ENCODE measurements at places on chromosomes 2 and 18.

DNA sequence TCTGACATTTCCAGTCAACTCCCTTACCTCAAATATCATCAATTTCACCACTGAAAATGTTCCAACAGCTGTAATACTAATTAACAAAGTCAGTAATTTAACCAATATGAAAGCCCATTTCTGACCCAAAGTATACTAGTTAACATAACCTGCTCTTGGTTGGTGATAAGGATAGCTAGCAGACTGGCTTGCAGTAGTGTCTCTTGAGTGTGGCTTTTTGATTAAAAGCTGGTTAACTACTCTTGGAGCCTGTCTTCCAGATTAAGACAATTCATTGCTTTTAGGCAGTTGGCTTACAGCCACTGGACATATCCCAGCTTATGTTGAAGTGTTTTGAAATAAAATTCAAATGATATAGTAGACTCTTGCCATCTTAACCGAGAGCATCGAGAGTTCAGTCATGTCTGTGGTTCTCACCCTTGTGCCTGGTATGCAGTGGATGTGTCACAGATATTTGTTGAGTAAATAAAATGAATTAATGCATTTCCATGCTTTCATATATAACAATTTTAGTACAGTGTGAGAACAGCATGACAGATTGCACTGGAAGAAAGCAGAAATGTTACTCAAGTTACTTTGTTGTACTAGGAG is 158.1 kb downstream of the TANC1 start:
- DNase-seq = no peak

DNA sequence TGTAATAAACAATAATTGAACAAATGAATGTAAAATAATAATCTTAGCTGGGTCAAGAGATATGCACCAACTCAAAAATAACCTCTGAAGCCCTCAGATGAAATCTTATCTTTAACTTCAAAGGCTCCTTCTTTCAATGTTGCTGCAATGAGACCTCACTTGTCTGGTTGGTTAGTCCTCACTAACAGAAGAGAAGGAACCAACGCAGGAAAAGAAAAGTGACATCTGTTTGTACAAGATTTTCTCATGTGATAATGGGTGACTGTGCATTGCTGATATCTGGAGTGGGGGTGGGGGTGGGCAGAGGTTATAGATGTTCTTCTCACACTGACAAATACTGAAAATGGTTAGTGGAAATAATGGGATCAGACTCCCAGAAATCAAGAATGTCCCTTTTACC is 2.6 kb downstream of the SCN7A start:
- DNase-seq = no peak

DNA sequence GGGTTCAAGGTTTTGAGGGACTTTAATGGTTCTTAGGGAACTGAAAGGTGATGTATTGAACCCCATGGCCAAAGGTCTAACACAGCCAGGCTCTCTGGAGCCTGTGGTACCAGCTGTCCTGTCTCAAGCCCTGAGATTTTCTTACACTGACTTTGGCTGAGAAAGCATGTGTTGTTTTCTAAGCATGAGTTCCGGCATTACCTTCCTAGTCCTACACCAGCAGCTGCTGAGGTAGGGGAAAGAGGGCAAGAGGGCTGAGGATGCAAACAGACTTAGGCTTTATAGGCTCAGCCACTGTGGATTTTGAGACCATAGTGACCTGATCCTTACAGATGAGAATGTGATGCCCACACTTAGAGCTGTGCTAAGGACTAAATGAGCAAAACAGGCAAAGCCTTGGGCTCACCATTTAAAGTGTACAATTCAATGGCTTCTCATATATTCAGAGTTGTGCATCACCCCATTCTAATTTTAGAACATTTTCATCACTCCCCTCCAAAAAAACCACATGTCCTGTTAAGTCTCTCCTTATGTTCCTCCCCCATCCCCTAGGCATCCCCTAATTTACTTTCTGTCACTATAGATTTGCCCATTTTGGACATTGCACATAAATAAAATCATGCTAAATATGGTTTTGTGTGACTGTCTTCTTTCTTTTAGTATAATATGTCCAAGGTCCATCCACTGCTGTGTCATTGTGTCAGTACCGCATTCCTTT is 99.7 kb upstream of the OTOS start:
- DNase-seq = no peak

DNA sequence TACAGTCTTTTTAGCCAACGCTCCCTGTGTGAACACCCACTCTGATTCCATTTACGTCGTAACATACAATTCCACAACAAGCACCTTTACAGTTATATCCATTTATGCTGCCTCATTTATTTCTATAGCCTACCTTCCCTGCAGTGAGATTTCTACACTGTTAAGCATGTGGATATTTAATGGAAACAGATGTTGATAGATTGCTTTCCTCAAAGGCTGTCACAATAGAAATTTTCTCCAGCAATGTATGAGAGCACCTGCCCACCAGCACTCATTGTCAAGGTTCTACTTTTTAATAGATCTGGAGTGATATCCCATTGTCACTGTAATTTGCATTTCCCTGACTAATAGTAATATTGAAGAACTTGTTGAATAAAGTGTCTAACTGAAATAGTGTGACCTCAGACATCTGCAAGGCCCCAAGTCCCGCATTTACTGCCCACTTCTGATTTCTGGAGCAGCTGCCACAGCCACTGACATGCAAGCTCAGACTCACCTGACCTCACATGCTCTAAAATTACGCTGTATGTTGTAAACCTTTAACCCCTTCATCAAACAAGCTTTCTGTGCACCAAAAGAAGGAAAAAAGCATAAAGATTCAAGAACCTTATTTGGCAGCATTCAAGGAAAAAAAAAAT is 295.1 kb downstream of the CNTNAP5 start:
- DNase-seq = no peak

DNA sequence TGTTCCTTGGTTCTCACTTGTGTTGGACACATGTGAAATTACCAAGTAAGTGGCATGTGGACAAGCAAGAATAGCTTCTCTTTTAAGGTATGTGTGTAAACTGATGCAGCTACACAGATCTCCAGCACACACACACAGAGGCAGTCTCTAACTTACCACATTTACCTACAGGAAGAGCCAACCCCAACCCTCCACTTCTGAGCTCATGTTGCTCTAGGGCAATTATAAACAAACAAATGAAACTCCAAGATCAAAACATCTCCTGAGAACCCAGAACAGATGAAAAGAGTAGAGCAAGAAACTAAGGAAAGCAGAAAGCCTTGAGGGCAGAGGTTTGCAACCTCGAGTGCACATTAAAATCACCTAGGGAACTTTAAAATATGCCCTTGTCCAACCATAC is 16.0 kb upstream of the TMEM37 start:
- no peak for DNase-seq

DNA sequence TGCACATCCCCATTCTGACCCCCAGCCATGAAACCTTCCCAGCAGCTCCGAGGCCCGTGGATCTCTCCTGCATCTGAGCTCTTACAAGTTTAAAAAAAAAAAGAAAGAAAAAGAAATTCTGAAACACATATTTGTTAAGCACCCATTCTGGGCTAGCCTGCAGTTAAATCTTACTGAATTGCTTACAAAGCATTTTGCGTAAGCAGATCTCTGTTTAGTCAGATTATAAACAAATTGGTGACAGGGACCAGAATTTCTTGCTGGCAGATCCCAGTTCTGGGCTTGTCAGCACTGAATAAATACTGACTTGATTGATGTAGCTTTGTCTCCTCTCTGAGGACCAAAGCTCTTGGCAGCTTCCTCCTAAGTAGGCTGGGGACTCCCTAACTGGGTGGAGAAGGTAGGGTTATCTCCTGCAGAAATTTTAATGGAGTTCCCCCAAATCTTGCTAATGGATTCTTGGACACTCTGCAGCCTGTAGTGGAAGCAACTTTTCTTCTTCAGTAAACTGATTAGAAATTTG is 160.9 kb downstream of the MIB1 start:
- DNase-seq = no peak

DNA sequence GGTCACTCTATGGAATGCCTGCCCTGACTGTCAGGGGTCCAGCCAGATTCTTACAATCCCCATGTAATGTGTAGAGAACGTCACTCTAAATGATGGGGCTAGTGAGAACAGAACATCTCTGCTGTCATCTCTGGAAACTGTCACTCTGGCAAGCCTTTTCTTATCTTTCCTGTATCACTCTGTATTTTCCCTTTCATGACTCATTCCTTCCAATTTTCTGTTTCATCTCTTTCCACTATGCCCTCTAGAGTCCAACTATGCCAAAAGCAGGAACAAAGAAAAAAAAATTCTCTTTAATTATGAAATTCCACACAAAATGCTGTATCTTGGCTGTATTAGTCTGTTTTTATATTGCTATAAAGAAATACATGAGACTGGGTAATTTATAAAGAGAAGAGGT is 608.8 kb downstream of the ADCYAP1 start:
- no peak for DNase-seq

DNA sequence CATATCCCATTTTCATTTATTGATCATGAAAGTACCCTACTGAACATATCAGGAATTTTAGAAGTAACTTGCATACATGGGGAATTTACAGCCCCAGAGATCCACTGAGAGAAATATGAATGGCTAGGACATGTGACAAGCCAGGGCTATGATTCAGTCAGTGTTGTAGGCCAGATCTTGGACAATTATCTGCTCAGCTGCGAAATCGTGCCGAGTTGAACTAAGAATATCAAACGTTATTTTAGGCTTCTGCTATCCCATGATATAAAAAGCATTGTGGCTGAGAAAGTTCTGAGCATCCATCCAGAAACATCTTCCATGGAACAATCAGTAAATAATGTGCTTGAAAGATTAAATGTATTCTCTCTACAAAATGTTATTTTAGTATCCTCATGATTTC is 85.7 kb upstream of the UNC80 start:
- DNase-seq = no peak

DNA sequence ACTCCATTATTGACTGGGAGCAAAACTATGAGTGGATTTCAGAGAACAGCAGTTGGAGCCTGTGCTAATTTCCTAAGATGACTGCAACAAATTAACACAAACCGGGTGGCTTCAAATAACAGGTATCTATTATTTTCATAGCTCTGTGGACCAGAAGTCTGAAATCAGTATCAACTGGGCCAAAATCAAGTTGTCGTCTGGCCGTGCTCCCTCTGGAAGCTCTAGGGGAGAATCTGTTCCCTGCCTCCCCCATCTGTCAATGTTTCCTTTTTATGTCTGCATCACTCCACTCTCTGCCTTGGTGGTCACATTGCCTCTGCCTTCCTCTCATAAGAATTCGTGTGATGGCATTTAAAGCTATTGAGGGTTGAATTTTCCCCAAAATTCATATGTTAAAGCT is 269.8 kb downstream of the TMX3 start:
- DNase-seq = no peak

DNA sequence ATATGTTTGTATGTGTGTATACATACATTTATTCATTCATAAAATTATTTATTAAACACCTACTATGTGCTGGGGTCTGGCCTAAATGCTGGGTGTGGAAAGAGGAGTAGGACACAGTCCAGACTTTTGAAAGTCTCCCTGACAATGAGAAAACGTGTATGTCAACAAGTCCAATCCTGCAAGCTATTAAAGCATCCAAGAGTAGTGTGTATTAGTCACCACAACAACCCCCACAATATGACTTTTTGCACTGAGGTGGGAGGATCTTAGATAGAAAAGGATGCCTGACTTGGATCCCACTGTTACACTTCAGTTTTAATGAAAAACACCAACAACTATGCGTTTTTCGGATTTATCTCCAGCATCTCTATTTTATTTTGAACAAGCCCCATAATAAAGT is 446.4 kb downstream of the EPHA4 start:
- no peak for DNase-seq

DNA sequence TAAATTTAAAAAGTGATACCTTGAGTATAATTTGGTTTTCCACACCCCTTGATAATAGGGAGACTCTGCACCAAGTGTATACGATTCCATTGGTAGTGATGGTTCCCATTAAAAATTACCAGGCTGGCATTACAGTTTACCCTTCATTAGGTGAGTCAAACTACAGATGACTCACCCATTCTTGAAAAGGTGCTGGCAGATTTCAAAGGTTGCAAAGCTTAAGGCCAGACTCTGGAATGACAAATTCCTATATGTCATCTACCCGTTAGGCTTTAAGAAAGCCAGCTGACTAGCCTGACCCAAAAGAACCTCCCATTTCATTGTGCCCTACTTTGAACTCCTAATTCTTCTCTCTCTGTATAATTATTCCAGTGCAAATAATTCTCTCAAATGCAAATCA is 124.4 kb downstream of the LRRTM4 start:
- no peak for DNase-seq

DNA sequence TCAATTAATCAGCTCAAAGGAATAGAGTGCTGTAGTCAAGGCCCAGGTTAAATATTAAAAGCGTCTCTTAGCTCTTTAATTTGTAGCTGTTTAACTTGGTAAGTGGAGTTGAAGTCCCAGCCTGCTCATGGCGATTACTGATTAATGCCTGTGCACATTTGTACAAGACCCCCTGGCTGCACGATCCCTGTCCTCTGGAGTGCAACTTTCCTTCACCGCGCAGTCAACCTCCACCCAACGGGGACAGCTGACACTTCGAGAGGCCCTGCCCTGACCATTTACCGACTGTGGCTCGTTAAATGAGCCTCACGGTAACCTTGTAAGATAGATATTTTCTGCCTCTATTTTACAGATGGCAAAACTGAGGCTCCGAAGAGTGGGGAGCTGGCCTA is 5.5 kb upstream of the CYS1 start:
- no peak for DNase-seq

GRCh38 chr2:208101716-208102631 is 22.4 kb downstream of the CRYGD start:
- peak; percentile 46 for DNase-seq

- DNase-seq = no peak
Measured at GRCh38 chr2:232874677-232875223, 4.7 kb downstream of the SNORC start.

- no peak for DNase-seq
Measured at GRCh38 chr18:58572181-58572580, 56.7 kb downstream of the ALPK2 start.

DNA sequence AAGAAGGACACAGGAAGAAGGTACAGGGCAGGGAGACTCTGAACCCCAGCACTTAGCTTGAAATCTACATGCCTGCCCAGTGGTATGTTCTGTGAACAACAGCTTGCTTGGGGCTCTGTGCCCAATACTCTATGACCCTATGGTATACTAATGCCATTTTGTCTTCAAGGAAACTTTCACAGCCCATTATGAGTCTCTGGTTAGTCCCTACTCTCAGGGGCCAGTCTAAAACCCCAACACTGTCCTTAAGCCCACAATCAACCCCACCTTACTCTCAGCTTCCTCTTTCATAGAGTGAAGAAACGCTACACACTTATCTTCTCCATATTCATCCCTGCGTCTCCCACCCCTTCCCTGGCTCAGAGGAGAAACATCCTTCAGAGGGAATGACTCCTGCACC is 16.0 kb downstream of the NEB start:
- DNase-seq = no peak
